ENCODE measurements at places on chromosomes 11 and 22.

DNA sequence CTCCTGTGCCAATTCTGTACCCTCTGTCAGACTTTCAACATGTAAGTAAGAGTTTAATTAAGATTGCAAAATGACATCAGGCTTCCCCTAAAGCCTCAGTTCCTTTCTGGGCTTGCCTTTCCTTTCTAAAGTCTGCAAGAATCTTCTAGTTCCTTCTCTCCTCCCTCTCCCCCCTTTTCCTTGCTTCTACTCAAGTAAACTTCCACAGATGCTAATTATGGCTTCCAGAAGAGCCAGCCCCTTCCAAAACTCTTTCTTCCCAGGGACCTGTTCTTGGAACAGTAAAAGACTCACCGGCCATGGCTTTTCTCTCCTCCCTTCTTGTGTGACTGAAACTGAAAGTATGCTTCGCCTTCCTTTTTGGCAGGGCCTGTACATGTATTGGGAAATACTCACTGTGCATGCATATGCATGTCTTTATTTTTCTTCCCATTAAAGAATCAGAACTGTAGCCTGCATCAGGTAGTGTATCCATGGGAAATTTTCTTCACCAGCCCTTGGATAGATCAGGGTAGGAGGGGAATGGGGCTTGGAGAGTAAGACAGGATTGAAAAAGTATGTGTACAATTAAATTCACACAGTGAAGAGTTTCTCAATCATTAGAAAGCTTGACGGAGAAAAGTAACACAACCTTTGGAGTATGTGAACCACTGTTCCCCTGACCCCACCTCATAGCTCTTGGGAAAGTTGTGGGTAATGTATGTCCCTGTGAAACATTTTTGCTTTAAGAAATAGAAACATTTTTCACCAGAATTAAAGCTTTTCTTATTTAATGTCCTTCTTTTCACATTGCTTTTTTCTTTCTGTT lies at the start of gene CASP1:
TSS of gene CASP1 (minus strand) at position 332 of the 808 bp plus-strand sequence. CDS start at position 301, 31 bp downstream.
- DNase-seq, result no peak

GRCh38 chr11:36425561-36426081 lies 84.5 kb downstream of the TRAF6 start:
- no peak for DNase-seq

GRCh38 chr11:131829725-131830124 lies 459.3 kb downstream of the NTM start:
- DNase-seq, result no peak

DNA sequence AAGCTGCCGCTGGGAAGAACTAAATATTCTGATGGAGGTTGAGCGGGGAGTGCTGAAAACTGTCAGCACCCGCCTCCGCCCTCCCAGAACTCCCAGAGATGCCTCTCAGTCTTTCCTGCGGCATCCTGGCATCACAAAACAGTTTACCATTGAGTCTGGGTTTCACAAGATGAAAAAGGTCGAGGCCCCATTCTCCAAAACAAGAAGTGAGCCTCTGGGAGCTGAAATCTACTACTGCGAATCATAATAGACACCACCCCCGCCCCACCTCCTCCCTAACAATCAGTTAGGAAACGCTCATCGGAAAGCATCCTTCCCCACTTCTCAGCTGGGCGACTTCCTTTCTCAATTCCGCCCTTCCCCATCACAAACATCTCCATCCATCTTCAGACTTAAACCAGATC lies 1.0 kb downstream of the SUN2 start:
- no peak for DNase-seq

DNA sequence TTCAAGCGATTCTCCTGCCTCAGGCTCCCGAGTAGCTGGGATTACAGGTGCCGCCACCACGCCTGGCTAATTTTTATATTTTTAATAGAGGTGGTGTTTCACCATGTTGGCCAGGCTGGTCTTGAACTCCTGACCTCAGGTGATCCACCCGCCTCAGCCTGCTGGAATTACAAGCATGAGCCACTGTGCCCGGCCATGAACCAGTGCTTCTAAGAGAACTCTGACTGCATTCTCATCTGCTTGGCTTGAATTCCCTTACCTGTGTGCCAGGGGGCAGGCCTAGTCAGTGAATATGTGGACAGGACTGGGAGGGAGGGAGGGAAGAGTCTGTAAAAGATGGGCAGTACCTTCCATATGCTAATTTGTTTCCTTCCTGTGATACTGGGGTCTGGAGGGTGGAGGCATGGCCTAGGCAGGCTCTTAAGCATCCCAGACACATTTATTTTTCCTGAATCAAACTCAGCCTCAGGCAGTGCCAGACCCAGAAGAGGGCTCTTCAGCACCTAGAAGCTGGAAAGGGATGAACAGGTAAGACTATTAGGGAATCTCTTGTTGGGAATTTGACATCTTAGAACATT lies 6.6 kb downstream of the RPS25 start:
- DNase-seq, result no peak

- DNase-seq, result no peak
Measured at GRCh38 chr11:128620309-128621100, 33.1 kb upstream of the ETS1 start.

- no peak for DNase-seq
Measured at GRCh38 chr22:37370306-37370979, 56.8 kb downstream of the ELFN2 start.

- DNase-seq, result no peak
Measured at GRCh38 chr22:35590634-35591295, 26.4 kb downstream of the MB start.

DNA sequence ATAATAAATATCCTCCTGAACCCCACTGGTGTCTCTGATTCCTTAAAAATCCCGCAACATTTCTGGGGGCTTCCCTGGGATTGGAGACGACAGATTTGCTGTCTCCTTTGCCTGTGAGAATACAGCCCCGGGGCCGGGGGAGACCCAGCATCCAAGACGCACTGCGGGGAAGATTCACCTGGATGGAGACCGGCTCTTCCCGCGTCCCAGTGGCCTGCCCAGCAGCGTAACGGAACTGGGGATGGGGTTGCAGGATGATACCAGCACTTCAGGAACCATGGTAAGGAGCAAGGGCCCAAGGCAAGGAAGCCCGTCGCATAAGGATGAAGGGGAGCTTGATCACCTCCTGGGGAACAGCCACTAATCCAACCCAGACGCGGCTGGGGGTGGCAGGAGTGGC lies 53.3 kb upstream of the OR4C15 start:
- no peak for DNase-seq

- DNase-seq, result no peak
Measured at GRCh38 chr11:73318501-73319011, 10.5 kb downstream of the ARHGEF17 start.

DNA sequence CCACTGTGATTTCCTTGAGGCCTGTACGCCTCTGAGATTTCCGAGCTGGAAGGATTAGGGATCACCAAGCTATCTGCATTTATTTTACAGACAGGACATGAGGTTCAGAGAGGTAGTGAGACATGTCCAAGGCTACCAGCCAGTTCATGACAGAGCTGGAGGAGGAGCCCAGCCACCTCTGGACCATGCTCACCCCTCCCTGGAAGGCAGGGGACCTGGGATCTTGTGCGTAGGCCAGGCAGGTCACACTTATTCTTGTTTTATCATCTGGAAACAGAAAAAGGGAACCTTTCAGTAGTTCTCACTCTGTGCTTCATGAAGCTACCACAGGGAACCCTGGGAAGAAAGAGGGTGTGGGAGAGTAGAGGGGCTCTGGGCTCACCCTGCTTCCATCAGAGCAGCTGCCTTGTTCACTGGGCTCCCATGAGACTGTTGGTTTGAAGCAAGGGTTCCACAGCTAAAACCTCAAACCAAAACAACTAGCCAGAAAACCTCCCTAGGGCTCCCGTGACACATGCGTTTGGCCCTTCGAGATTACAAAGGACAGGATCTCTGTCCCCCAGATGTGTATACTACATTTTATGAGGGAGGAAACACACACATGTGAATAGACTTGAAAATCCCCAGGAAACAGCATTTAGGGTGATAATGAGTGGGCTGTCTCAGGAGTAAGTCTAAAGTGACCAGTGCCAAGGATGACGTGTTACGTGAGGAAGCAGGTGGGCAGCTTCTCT lies 106.4 kb downstream of the DSCAML1 start:
- no peak for DNase-seq

DNA sequence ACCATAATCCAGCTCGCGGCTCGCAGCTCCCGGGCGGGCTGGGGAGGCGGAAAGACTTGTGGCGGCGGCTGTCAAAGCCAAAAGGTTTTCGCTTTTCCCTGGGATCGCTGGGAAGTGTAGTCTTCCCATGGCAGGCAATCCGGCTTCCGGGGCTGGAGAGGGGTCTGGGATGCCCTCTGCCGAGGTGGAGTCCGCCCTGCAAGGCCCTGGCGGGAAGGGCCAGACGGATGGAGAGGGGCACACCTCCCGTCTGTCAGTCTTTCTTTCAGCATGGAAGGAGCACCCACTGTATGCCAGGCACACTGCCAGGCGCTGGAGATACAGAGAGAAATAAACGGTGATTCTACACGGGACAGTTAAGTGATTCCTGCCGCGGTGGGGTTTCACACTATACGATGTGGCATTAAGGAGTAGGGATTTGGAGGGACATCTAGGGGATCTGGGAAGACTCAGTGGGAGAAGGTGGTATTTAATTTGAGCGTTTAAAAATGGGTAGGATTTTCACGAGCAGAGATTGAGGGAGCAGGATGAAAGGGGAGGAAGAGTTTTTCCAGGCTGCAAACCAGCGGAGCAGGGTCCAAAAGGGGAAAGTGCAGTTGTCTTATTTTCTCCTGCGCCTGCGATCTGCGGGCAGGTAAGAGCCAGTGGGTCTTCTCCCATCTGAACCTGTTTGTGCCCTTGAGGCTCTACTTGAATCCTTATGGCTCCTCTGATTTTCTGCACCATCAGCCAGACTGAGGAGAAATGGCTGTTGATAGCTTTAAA lies at the start of gene BACE1:
TSS of gene BACE1 (minus strand) at position 60 of the 765 bp plus-strand sequence. CDS start 461 bp downstream, outside the sequence.
- no peak for DNase-seq

DNA sequence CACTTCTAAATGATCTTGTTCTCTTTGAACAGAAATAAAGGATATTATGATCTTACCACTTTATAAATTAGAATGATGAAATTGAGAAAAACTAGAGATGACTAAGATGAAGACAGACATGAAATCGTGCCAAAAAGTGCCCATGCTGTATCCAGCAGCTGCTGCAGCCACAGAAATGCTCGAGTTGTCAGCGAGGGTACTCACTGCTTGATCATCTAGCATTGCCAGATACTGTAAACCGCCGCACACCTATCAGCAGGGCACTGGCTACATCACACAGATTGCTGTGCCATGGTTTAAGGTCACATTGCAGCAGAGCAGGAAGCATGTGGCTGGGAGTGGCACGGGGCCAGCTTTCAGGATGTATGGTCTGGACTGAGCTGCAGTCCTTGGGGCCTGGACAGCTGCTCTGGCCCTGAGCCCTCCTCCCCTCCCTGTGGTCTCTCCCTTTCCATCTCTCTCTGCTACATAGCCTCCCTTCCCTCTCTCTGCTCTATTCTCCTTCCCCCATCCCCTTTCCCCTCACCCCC lies 51.0 kb upstream of the SEPTIN5 start:
- no peak for DNase-seq

GRCh38 chr11:78256962-78257361 lies 68.2 kb downstream of the USP35 start:
- DNase-seq, result no peak

DNA sequence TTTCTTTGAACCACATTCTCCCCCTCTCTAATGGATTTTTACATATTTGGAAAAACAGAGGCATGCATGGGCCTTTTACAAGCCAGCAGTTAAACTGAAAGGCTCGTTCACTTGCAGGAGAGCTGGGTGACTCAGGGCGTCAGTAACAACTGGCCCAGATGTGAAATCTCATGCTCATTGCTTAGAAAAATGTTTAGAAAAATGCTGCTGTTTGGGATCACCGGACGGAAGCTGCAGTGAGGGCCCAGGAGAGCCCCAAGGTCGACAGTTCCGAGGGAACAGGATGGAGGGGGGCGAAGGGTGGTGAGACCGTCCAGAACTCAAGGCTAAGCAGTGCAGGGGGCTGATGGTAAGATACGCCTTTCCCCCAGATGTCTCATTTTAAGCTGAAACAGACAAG lies 41.7 kb upstream of the SMTN start:
- DNase-seq, result no peak

GRCh38 chr22:37926771-37927636 lies 20.9 kb downstream of the MICALL1 start:
- no peak for DNase-seq
